ENCODE measurements at places on chromosomes 1 and 21.

- no peak for DNase-seq
These were observed 135.4 kb upstream of the ATP1B1 start for GRCh38 chr1:168970926-168971659.

GRCh38 chr1:86640161-86640670 lies 64.2 kb upstream of the SH3GLB1 start:
- no peak for DNase-seq

GRCh38 chr1:202165942-202166843 lies 5.8 kb upstream of the PTPN7 start:
- no peak for DNase-seq

DNA sequence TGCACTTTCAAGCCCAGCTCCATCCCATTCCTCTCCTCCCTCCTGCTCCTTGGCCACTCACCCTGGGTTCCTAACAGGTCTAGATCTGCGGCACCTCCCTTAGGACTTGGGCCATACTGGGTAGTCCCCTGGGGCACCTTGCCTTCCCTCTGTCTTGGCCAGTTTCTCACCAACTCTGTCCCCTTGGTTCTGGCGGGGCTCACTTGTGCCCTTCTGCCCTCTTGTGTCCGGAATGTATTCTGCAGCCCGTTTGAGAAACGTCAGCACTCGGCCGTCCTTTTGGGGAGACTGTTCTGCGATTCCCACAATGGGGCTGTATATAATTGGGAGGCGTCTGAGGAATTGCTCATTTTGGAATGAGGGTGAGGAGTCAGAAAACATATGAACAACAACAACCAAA lies 162.4 kb downstream of the ZSCAN20 start:
- DNase-seq, result no peak

GRCh38 chr1:228786361-228787129 lies 51.3 kb downstream of the RHOU start:
- no peak for DNase-seq

GRCh38 chr1:214296860-214297745 lies 16.1 kb downstream of the SMYD2 start:
- no peak for DNase-seq
